NAMALWA (cell line): ENCODE measurements at places on chromosomes 1 and 21.

DNA sequence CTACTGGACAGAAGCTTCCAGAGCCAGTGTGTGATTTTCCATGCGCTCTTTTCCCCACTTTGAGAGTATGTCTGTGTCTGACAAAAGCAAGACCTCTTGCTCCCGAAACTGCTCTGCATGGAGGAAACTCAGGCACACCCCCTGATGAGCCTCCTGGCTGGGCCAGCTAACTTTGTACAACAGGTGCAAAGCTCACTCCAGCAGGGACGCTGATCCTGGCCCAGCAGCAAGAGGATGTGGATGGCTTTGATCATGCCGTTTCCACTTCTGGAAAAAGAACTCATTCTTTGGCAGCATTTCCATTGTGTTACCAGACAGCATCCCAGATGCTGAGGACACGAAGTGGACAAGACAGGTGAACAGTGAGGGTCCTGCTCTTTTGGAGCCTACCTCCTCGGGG lies 103.1 kb downstream of the TLR5 start:
- DNase-seq, result no peak

DNA sequence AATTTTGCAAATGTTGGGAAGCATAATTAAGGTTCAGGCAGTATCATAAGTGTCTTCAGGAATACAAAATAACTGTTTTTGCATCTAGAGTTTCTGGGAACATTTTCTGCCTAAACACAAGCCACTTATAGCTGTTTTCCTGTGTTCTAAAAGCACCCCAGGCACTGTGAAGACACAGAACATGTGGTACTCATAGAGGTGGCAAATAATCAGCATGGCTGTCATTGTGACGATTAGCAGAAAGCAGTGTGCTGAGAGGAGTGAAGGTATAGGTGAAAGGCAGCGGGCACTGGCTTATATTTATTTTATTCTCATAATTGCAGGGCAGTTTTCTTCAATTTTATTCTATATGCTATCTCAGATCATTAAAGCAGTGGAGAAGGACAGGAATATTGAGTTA lies 119.6 kb downstream of the LRRC53 start:
- DNase-seq, result no peak

DNA sequence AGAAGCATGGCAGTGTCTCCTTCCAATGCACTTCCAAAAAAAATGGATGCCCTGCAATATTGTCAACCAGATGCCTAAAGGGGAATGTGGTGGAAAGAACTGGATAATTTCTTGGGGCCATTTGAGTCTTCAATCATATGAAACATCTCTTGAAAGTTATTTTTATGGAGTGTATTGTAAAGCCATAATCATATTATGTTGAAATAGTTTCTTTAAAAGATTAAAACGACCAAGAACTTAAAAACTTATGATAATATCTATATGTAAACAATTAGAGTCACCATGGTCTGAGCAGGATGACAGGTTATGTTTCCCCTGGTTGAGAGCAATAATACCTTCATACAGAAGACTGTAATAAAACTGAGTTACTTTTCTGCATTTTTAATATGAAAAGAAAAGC lies 457.2 kb downstream of the PCP4 start:
- DNase-seq, result no peak

DNA sequence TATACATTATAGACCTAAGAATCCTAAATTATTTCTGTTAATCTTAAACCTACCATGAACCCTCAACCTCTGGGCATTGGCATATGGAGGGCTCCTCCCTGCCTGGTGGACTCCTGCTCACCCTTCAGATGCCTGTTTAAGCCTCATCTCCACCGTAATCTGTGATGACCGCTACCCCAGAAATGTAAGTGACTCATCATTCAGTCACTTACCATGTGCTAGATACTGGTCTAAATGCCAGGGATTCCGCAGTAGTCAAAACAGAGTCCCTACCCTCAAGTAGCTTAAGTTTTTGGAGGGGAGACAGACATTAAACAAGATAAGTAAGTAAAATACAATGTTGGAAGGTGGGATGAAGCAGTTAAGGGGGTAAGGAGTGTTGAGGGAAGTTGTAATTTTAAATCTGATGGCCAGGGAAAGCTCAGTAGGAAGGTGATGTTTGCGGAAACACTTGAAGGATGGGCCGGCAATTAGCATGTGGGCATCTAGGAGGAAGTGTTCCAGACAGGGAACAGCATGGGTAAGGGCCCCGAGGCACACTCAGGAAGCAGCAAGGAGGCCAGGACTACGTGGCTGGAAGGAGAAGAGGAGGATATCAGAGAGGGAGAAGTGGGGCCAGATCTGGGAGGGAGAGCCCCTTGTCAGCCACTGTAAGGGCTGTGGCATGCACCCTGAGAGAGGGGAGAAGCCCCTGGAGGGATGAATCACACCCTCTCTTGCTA lies 141.7 kb upstream of the HOOK1 start:
- DNase-seq, result no peak

GRCh38 chr1:183604038-183604808 lies 14.0 kb upstream of the NCF2 start:
- no peak for DNase-seq

DNA sequence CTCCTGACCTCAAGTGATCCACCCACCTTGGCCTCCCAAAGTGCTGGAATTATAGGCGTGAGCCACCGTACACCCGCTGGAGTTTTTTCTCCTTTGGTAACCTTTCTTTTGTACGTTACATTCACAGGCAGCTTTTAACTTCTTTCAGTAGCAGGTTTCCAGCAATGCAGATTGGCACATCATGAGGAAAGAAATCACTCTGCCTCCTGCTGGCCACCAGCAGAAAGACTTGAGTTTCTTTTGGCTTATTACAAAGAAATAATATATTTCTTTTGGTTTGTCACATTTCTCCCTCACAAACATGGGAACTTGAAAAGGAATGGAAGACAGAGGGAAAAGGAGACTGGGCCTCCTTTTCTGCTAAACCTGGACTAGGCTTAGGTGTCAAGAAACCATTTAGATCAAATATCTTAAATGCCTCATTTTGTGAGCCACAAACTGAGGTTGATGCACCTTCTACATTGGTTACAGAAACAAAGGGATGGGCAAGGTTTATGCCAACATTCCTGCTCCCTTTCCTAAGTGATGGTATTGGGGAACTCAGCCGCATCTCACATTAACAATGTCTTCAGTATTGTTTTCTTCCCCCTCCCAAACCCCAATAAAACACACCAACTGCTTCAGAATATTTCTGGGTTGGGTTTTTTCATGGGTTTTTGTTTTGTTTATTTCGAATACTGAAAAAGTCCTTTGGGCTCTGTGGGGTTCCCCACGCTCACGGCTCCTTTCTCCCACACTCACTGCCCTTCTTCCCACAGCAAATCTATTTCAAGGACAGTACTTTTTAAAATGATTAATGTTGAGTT lies 7.7 kb downstream of the ENSA start:
- peak; percentile 81 for DNase-seq

DNA sequence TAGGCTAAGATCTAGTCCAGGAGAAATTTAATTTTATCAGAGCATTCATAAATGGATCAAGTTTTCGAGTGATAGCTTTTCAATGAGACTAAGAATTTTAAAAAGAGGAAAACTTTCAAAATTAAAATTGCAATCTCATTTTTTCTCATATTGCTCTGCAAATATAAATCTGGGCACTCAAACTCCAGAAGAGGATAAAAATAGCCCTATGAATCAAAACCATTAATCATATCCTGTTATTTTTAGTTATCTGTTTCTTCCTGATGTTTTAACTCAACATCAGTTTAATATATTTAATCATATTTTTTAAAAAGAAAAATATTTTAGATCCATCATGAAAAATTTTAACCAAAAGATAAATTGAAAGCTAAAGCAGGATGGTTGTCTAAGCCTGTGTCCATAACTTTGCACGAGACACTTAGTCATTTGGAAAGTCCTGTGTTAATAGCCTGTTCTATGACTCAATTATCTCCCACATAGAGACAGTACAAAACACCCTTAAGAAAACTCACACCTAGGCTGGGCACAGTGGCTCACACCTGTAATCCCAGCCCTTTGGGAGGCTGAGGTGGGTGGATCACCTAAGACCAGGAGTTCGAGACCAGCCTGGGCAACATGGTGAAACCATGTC lies 17.1 kb upstream of the PRRC2C start:
- no peak for DNase-seq

DNA sequence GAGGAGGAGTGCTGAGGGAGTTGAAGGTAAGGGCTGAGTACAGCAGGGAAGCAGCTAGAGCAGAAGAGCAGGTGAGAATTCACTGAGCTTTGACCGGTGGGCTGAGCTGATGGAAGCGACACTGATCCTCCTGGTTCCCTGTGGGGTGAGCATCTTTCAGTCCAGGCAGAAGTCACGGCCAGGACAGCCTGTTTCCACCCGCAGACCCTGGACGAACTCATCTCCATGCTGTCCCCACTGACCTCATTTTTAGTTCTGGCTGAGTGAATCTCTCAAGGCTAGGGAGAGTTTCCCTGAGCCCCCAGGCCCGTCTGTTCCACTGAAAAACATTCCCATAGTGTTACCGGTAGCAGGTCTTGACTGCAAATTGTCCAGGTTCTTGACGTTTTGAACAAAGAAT lies 31.5 kb downstream of the FAM163A start:
- DNase-seq, result no peak

GRCh38 chr1:226406401-226406881 lies 1.5 kb downstream of the PARP1 start:
- DNase-seq, result peak; percentile 81

DNA sequence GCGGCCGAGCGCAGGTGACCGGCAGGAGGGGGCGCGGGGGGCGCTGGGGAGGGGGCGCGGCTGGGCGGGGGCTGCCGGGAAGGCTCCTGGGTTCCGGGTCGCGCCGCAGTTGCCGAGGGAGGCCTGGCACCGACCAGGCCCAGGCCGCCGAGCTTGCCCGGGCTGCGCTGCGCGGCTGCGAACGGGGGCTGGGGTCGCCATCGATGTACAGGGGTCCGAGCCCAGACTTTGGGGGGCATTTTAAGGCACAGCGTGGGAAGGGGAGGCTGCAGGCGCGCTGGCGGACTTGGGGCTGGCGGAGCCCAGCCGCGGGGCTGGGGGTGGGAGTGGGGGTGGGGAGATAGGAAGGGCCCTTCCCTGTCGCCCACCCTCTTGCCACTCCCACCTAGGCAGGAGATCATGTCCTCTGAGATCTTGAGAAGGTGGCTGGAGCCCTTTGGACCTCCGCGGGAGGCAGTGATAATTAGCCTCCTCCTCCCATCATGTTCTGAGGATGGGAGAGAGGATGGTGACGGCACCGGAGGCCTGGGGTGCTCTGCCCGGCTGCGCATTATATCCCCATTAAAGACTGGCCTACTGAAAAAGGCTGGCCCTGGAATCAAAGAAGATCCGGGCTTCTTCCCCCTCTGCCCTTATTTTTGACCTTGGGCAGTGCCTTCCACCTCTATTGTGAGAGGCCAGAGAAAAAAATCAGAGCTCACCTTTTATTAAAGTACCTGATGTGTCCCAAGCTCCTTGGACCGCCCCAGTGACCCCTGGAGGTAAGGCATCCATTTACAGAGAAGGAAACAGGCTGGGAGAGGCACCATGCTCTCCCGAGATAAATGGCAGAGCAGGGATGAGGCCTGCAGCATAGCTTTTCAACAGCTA lies 497 bp downstream of the FBXO44 start:
- no peak for DNase-seq

DNA sequence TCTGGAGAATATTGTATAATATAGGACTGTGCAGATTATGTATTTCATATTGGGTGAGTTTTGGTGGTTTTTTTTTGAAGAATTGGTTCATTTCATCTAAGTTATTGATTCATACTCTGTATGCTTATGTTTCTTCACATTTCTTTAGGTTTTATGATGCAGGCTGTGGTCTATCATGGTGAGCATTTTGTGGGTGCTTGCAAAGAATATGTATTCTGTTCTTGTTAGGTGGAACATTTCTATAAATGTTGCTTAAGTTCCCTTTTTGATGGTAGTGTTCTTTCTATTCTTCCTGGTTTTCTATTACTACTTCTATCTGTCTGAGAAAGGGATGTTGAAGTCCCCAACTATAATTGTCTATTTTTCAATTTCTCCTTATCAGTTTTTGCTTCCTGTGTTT lies 42.6 kb downstream of the PKN2 start:
- no peak for DNase-seq

DNA sequence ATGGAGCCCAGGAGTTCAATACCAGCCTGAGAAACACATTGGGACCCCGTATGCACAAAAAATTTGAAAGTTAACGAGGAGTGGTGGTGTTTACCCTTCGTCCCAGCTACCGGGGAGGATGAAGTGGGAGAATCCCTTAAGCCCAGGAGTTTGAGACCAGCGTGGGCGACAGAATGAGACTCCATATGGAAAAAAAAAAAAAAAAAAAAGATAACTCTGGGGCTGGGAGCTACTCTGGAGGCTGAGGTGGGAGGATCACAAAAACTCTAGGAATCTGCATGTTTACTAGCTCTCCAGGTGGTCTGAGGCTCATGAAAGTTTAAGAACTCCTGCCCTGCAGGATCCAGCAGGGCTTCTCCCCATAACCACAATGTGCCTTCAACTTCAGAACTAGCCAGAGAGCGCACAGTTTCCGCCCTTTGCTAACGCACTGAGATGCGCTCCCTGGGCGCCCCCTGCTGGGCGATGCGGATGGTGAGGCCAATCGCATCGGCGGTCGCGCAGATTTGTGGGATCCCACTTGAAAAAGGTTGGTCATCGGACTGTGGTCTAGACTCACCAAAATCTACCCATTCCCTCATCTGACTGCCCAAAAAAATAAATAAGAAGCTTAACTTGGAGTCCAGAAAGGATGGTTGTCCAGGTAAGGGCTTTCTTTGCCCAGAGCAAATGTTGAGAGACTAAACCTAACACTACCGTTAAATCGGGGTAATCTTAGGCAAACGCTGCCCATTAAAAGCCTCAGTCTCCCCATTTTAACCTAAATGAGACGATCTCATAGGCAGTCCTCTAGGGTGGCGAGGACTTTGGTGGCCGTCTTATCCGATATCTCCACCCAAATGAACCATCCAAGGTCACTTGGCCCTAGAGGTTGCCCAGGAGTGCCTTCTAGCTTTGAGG lies 8.8 kb downstream of the ZNF683 start:
- peak; percentile 87 for DNase-seq

GRCh38 chr1:98940722-98941079 lies 64.0 kb downstream of the PLPPR5 start:
- DNase-seq, result no peak

DNA sequence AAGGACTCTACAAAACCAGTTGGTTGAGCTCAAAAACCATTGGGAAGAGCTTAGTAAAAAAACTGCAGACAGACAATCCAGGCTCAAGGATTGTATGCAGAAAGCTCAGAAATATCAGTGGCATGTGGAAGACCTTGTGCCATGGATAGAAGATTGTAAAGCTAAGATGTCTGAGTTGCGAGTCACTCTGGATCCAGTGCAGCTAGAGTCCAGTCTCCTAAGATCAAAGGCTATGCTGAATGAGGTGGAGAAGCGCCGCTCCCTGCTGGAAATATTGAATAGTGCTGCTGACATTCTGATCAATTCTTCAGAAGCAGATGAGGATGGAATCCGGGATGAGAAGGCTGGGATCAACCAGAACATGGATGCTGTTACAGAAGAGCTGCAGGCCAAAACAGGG lies 104.0 kb upstream of the BMP8A start:
- no peak for DNase-seq
